Osteoblast (primary cell): ENCODE measurements at places on chromosomes 1 and 21.

- peak; percentile 73 for DNase-seq
Measured at GRCh38 chr1:218674280-218674773, 329.2 kb downstream of the TGFB2 start.

DNA sequence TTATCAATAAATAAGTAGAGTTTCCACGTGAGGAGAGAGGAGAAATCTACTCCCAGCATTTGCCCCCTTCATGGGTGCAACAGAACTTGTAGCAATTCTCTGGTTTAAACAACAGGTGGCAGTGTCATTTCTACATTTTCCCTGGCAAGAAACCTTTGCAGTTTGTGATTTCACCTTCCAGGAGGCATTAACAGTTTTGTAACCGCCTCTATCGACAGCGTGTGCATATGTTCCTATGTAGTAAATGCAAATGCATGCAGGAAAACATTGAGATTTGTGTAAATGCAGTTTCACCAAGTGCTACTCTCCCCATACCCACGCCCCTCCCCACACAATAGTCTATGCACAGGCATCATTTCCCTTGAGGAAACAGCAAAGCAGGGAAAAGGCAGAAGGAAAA, 494.7 kb downstream of the SMYD3 start:
- DNase-seq = no peak

DNA sequence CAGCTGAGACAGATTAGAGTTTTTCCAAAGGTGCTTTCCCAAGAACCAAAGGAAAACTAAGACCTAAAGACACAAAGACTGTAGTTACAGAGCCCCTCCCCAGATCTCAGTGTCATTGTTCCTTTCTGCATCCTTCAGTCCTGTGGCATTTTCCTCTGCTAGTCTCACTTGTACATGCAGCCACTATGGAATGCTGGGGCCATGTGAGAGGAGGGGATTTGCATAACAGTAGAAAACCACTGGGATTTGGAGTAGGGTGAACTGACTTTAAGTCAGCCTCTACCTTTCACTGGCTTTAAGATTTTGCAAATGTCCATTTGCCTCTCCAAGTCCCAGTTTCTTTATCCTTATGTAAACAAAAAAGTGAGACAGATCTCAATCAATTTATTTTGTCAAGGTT, 119.4 kb upstream of the F3 start:
- DNase-seq = no peak

DNA sequence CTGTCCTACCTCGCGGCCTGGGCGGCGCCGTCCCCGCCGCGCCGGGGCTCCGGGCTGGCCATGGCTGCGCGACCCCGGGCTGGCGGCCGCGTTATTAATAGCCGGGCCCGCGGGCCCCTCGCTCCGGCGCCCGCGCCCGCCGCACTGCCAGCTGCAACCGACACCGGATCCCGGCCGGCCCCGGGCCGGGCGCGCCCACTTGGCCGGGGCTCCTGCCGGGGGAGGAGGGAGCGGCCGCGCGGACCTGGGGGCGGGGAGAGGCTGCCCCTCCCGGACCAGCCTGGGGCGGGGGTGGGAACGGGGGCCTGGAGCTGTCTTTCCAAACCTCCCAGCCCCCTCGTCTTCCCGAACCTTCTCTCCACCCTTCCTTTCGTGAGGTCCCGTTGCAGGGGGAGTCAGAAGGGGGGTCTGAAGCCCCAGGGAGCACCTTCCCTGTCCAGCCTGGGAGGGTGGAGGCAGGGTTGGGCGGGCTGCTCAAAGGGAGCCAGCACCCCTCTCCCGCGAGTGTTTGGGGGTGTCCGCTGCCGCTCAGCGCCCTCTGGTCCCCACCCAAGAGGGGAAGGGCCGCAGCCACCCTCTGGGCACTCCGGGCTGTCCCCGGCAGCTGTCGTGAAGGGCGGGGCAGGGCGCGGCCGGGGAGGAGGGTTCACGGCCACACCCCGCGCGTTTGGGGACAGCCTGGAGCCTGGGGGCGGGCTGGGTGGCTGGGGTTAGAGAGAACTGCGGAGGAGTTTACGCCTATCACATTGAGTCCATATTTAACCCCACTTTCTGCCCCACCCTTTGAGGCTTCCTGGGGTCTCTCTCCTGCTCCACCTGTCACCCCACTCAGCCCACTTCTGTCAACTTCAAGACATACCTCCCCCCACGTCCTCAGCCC, at the start of gene SYNC:
SYNC (minus strand) TSS at position 172 of the 880 bp plus-strand sequence; CDS start at position 62, 110 bp downstream.
- DNase-seq = peak; percentile 98

GRCh38 chr1:203395751-203396150, 44.8 kb upstream of the FMOD start:
- DNase-seq = no peak

GRCh38 chr1:219514728-219515127, 98.2 kb downstream of the ZC3H11B start:
- no peak for DNase-seq

DNA sequence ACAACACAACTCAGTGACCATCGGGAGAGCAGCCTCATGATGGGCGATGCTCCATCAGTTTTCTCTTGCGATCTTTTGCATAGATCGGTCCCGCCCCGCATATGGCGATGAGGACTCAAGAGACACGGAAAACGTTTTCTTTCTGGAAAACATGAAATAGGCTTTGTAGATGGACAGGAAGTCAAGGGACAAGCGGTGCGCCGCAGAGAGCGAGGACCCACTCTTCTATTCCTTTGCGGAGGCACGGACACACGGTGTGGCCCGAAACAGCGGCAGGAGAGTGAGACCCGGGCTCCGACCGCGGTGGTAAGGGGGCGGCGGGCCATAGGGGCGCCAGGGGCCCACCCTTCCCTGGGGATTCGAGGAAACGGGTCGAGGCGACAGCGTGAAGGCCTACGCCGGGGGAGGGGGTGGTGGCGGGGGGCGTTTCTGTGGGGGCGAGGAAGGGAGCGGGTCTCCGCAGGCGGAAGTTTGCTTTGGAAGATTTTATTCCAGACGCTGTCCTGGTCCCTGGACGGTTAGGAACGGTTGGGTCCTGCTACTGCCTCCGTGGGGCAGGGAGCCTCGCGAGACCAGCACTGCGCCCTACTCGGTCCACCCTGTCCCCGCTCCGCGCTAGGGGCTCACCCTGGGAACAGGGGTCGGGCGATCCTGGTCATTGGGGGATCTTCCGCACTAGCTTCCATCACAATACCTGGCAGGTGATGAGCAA, 796 bp upstream of the TDRKH start:
- peak; percentile 80 for DNase-seq

DNA sequence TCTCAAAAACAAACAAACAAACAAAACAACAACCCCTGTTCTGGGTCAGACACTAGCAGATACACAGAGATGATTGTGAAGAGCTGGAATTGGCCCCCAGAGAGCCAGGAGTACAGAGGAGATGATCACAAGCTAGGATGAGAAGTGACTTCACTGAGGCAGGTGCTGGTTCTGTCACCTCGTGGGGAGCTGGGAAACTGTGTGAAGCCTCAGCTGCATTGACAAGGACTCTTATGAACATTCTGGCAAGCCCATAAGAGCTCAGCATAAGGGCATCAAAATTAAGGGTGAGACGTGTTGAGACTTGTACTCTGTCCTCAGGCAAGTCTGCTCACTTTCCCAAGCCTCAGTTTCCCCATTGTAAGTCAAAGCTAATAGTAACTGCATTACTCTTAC, 14.7 kb upstream of the PTP4A2 start:
- no peak for DNase-seq

DNA sequence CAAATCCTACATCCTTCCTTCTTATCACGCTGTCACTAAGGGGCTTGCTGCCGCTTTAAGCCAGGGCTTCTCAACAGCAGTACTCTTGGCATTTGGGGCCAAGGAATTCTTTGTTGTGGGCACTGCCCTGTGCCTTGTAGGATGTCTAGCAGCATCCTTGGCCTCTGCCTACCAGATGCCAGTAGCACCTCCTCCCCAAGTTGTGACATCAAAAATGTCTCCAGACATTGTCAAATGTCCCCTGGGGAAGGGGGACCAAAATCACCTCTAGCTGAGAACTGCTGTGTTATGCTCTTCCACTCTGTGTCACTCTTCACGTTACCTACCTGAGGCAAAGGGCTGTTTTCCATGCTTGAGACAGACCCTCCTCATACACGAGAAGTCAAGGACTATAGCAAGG, 400.3 kb upstream of the POU3F1 start:
- no peak for DNase-seq

DNA sequence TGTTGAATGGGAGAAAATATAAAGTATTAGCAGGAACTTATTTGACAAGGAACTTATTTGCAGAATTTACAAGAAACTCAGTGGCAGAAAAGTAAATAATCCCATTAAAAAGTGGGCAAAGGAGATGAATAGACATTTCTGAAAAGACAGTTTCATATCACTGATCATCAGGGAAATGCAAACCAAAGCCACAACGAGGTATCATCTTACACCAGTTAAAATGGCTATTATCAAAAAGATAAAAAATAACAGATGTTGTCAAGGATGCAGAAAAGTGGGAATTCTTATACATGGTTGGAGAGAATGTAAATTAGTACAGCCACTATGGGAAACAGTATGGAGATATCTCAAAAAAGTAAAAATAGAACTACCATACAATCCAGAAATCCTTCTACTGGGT, 61.0 kb downstream of the SYT14 start:
- DNase-seq = no peak

DNA sequence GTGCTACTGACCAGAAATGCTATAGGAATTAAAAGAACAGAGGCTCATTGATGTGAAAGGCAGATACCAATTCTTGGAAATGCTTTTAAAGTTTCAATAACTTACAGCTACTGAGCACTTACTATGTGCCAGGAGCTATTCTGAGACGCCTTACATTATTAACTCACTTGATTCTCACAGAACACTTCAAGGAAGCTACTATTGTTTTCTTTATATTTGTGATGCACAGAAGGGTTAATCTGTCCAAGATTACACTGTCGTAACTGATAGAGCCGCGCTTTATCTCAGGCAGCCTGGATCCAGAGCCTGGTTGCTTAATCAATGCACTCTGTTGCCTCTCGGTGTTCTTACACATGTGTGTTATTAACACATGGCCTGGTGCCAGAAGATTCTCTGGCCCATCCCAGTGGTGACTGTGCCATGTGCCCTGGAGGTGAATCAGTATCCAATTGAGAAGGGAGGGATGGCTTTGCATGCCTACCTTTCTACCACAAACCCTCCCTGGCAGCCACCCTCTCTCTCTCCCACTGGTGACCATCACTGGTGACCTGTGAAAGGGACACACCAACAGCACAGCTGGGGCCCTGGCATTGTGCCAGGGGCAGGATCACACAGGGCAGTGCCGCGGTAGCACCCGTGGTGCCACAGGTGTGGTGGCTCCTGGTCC, 8.8 kb downstream of the FMO1 start:
- DNase-seq = no peak

- DNase-seq = no peak
Measured at GRCh38 chr1:60402216-60402615, 328.6 kb upstream of the C1orf87 start.

DNA sequence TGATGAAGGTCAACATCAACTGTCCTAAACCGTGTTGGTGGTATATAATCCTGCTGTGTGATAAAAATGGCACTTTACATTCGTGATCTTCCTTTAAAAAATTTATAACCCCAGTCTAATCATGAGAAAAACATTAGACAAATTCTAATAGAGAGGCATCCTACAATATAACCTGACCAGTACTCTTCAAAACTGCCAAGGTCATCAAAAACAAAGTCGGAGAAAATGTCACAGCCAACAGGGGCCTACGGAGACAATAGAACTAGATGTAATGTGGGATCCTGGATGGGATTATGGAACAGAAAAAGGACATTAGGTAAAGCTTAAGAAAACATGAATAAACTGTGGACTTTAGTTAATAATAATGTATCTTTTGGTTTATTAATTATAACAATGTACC, 25.0 kb downstream of the CDKN2C start:
- DNase-seq = no peak

- DNase-seq = peak; percentile 58
Measured at GRCh38 chr21:37592496-37592895, 225.9 kb downstream of the DYRK1A start.

- no peak for DNase-seq
Measured at GRCh38 chr21:26918323-26919079, 48.4 kb downstream of the ADAMTS5 start.

DNA sequence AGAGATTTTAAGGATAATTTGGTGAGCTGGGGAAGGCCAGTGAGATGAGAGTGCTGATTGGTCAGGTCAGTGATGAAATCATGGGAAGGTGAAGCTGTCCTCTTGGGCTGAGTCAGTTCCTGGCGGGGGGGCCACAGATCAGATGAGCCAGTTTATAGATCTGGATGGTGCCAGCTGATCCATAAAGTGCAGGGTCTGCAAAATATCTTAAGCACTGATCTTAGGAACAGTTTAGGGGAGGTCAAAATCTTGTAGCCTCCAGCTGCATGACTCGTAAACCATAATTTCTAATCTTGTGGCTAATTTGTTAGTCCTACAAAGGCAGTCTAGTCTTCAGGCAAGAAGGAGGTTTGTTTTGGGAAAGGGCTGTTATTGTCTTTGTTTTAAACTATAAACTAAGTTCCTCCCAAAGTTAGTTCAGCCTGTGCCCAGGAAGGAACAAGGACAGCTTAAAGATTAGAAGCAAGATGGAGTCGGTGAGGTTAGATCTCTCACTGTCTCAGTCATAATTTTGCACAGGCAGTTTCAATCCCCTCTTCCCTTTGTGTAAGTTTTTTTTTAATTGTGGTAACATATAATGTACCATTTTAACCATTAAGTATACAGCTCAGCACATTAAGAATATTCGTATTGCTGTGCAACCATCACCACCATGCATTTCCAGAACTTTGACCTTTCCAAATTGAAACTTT, 39.4 kb downstream of the PTAFR start:
- DNase-seq = no peak

GRCh38 chr21:42756580-42757250, 103.3 kb downstream of the PDE9A start:
- peak; percentile 56 for DNase-seq

GRCh38 chr1:90730243-90731022, 13.3 kb upstream of the BARHL2 start:
- DNase-seq = no peak

DNA sequence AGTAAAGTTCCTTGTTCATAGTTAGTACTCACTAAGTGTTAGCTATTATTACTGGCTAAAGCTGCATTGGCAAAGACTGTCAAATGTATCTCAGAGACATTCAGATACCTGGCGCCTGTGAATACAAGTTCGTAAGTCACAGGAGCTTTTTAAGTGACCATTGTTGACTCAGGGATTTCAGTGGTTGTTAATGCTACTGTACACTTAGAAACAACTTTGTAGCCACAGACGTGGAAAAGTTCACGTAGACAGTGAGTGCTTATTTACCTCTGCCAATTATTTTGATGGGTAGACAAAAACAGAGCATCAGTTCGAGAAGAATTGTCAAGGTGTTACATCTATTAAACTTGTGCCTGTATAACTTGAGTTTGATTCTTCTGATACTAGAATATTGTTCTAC, 59.1 kb upstream of the RRP15 start:
- no peak for DNase-seq
